ENCODE measurements at places on chromosomes 11 and 22.

DNA sequence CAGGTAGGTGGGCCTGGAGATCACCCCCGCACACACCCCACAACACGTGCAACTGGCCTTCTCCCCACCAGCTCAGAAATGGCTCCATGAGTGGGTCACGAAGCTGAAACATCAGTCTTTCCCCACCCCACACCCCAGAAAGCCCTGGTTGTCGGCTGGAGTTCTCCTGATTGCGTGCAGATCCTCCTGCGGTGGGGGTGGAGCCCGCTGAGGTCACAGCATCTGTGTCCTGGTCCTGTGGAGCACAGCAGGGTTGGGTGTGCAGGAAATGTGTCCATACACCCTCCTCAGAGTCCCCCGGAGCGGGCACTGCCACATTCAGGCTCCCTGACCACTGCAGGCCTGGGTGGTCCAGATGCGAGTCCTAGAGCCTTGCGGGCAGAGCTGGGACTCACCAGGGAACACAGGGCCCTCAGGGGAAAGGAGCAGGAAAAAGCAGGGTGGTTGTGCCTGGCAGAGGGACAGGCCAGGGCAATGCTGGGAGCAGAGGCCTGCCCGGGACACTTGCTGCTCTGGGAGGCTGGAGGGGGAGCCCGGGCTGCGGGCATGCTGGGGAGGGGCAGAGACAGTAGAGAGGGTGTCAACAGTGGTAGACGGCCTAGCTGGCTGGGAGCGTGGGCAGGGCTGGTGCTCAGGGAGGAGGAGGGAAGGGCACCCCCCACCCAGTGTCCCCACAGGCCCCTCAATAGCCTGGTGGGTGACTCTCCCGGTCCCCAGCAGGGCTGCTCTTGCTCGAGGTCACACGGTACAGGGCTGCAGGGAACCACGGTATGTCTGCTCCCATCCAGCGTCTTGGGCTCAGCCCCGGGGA, 42.4 kb upstream of the PPARA start:
- no peak for DNase-seq

GRCh38 chr22:49547751-49548239, 279.9 kb downstream of the BRD1 start:
- DNase-seq, result no peak

- peak; percentile 50 for DNase-seq
These were observed 7.5 kb downstream of the FREY1 start for GRCh38 chr11:45899448-45900174.

- no peak for DNase-seq
These were observed 855.9 kb downstream of the TBC1D22A start for GRCh38 chr22:47618180-47619010.

DNA sequence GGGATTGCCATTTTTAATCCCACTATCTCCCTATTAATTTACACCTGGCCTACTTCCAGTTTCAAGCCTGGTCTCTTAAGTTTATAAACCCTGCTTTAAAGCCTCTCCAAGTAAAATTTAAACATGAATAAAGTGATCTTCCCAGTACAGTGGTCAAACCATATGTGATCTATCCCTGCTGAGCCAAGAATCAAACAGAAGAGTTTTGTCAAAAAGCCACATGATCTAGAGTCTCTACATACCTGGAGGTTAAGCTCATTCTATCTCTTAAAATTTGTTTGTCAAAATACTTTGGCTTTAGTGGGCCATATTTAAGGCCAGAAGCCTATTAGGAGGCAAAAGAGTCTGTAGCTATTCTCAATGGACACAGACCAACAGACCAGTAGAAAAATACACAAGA, 42.9 kb upstream of the DDI1 start:
- DNase-seq, result no peak

GRCh38 chr11:131896978-131897615, 526.7 kb downstream of the NTM start:
- no peak for DNase-seq

Data from activated CD4-positive, alpha-beta T cell treated with anti-CD3 and anti-CD28 coated beads for 4 hours (primary cell).